ENCODE measurements at places on chromosomes 16 and 17.

DNA sequence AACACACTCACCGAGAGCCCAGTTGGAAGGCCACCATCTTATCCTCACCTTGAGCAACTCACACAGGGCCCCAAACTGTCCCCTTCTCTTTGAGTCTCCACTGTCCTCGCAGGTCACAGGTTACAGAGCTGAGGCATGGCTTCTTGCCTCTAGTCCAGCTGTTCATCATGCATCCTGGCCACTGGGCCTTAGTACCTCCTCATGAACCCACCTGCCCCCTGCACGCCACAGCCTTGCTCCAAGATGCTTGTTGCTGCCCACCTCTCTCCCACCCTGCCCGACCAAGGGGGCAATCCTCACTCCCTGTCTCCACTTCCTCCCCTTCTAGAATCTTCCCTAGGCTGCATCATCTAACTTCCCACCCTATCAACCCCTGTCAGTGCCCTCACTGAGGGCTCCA is 17.1 kb downstream of the CDH5 start:
- no peak for DNase-seq

GRCh38 chr16:76278980-76279379 is 1.8 kb downstream of the CNTNAP4 start:
- peak; percentile 26 for DNase-seq

- DNase-seq: no peak
Observed at GRCh38 chr16:69399361-69399760, 13.6 kb upstream of the TERF2 start.

- DNase-seq: no peak
Observed at GRCh38 chr17:40348562-40349476, 15.7 kb downstream of the GJD3 start.

- DNase-seq: peak; percentile 55
Observed at GRCh38 chr17:72465191-72466024, 344.6 kb downstream of the SOX9 start.

GRCh38 chr16:2879854-2880508 is 3.0 kb upstream of the FLYWCH2 start:
- no peak for DNase-seq

- DNase-seq: peak; percentile 75
Observed at GRCh38 chr17:7404737-7405349, 946 bp upstream of the TMEM256 start.

- DNase-seq: no peak
Observed at GRCh38 chr16:2476345-2476720, 1.4 kb downstream of the TBC1D24 start.

DNA sequence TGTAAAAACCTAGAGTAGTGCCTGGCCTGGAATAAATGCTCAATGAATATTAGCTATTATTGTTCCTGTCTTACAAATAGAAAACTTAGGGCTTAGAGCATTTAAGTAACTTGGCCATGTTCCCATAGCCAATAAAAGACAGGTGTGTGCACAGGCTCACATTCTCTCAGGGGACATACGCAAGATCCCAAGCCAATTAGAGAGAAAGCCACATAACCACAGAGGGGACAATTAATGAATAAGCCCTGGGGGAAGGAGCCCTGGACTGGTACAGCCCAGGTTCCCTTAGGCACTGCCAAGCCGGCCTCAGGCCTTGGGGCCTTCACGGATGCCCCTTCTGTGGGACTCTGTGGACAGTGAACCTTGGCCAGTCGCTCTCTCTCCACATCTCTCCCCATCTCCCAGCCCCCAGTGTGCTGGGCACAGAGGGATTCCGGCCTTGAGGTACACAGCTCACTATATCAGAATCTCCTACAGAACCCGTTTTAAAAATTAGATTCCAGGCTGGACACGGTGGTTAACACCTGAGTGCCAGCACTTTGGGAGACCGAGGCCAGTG is 27.3 kb upstream of the ABCC12 start:
- no peak for DNase-seq

GRCh38 chr16:83247767-83248372 is 559.9 kb upstream of the HSBP1 start:
- DNase-seq: no peak

DNA sequence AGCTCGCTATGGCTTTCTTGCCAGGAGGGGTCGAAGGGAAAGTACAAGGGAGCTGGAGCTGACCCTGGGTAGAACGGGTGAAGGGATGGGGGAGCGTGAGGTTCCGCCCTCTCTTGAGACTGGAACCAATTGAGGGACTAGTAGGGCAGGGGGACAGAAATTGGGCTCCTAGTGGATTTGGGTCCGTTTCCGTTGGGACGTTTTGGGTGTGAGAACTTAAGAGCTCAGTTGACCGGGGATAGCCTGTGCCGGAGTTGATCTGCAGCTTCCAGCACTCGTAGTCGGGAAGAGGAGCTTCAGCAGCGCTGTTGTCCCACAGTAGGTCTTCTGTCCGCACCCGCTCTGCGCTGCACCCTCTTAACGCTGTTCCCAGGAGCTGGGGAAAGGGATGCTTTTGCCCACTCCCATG is 481 bp downstream of the CNTROB start:
- peak; percentile 57 for DNase-seq

DNA sequence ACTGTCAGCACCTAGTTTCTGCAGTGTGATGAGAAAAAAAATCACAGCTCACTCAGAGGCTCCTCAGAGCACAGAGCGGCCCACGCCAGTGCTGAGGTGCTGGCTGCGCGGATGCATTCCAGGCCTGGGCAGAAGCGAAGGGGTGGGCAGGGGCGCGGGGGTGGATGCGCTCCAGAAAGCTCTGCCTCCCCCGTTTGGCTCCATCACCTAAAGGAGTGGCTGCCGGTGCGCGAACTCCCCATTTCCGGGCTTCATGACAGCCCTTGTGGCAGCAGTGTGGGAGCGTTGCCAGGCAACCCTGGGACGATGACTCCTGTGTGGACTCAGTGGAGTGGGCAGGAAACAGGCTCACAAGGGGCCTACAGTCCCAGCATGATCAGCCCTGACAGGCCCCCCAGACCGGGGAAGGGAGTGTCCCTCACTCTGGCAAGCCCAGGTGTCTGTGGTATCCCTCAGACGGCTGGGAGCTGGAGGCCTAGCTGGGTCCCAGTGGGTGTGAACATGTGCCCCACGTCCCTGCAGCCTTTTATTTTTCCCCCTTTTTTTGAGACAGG is 32.8 kb upstream of the NUDT16L1 start:
- no peak for DNase-seq

DNA sequence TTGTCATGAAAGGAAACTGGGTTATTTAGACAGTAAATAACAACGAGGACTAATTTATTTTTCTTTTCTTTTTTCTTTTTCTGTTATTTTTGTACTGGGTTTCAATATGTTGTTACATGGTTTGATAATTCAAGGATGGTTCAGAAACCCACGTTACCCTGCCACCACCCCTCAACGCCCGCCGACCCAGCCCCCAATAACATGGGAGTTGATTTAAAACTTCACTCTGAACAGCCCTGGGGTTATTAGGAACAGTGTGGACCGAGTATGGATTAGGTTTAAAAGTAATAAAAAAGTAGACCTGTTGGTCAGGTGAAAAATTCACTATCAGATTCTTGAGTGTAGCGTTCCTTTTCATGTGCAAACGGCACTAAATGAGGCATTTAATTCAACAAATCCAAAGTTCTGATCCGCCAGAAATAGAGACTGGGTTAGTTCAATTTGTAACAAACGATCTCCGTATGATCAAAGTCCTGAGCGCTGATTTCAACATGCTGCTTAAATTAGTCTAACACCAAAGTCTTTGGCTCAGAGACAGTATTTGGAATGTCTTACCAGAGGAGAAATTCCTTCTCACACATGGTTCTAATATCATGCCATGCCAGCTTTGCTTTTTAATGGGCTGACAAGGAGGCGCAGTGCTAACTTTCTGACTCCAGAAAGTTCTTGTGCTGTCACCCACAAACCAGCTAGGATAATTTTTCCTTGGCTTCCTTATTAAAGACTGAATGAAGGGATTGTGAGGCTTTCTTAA is 173.1 kb upstream of the IRX3 start:
- no peak for DNase-seq

DNA sequence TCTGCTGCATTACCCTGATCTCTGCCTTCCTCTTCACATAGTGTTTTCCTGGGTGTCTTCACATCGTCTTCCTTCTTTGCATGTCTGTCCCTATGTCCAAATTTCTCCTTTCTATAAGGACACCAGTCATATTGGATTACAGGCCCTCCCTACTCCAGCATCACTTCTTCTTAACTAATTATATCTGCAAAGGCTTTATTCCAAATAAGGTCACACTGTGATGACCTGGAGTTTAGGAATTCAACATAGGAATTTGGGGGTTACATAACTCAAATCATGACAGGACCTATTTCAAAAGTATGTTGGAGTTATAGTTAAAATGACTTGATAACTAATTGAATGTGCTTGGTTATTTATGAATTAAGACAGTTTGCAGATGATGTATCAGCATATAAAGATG is 490.5 kb upstream of the ERCC4 start:
- DNase-seq: no peak

DNA sequence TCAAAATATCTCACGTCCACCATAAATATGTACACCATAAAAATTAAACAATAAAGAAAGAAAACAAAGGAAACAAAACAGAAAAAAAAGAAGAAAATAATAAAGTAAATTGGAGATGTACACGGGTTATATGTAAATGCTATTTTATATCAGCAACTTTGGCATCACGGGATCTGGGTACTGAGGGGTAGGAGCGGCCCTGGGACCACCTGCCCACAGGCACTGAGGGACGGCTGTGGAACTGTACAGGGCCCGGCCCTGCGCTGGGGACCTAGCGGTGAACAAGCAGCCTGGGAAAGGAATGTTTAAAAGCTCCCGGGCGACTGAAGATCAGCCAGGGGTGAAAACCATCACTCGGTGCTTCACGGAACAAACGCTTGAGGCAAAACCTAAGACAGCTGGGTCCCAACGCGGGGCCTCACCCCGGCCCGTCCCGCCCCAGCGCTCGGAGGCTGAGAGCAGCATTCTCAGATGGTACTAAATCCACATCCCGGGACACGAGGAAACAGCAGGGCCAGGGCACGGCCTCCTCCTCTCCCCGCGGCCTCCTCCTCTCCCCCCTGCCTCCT is 31.2 kb downstream of the NXN start:
- peak; percentile 38 for DNase-seq

- no peak for DNase-seq
Observed at GRCh38 chr17:61404663-61404912, 4.9 kb downstream of the TBX2 start.

DNA sequence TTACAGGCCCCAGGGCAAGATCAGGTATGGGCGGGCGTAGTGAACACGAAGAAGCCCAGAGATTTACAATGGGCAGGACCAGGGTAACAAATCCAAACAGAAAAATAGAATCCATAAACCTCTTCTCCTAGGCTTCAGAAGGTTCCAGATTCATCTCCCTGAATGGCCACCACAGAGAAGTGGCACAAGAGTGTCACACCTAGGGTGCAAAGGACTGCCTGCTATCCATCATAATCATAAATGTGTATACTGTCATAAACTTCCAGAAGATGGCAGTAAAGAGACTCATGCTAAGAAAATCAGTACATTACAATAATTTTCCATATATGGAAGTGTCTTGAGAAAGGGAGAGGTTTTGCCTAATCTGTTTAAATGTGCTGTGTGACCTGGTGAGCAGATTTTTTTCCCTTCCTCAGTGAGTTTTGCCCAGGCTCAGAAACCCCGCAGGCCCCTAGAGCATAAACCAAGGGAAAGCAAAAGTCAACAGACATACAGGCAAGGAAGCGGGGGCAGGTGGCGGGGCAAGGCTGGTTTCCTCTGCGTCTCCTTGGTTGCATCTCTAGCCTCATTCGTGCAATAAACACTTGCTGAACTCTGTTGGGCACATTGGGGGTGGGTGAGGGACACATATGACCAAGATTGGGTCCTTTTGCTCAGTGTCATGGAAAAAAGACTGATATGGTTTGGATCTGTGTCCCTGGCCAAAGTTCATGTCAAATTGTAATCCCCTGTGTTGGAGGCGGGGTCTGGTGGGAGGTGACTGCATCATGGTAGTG is 92.0 kb upstream of the CDH5 start:
- no peak for DNase-seq

- no peak for DNase-seq
Observed at GRCh38 chr16:67801883-67802282, 4.5 kb downstream of the RANBP10 start.

DNA sequence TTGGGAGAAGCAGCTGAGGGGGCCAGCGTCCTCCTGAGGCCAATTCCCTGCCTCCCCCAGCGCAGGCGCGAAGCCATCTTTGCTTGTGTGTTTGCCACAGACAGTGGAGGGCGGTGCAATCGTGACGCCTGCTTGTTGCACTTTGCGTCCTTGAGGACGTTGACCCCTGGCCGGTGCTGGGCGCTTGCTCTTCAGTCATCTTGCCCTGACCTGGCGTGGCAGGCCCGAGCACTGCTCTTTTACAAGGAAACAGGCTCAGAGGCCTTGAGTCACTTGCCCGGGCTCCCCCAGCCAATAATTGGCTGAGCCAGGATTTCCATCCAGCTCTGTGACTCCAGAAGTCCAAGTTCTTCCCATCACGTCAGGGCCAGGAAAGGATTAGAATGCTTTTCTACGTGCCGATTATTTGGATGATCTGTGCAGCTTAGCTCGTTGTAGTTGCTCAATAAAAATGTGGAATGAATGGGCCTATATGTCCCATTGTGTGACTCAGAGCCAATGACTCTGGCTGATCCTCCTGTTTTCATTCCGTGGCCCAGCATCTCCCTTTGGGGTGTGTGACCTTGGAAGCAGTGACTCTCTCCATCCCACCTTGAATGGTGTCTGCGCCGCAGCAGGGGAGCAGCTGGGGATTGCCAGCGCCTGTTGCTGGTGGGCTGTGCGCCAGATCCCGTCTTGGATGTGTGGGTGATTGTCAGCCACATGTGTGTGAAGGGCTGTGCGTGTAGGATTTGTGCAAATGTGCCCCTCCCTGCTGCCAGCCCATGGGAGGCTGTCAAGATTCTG is 214.1 kb downstream of the SEC14L1 start:
- DNase-seq: no peak

GRCh38 chr16:75244225-75244809 is 7.1 kb downstream of the BCAR1 start:
- no peak for DNase-seq

DNA sequence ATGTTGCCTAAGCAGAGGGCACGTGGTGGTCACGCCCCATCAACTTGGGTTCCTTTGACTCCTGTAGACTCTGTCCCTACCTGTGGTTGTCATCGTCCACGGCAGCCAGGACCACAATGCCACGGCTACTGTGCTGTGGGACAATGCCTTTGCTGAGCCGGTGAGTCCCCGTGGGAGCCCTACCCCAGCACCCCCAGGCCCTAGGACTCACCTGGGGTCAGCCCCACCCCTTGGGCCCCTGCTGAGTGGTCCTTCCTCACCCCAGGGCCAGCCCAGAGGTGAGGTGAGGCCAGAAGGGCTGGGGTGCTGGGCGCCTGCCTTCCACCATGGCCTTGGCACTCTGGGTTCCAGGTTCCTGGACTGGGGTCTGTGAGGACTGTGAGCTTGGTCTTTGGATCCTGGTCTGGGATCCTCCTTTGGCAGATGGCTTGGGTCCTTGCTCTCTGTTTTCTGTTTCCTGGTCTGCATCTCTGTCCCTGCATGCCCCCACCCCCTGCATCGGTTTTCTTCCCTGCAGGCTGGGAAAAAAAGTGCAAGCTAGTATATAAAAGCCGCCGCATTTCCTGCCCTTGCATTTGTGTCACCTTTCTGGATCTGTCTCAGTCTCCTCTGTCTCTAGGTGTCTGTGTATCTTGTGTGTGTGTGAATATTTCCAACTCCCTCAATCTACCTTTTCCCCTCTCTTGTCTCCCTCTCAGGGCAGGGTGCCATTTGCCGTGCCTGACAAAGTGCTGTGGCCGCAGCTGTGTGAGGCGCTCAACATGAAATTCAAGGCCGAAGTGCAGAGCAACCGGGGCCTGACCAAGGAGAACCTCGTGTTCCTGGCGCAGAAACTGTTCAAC is 17.5 kb downstream of the STAT5A start:
- no peak for DNase-seq

All from iPS-NIHi11 (cell line).